ENCODE measurements at places on chromosomes 11 and 22.

GRCh38 chr11:35488117-35488516 lies 37.3 kb downstream of the PAMR1 start:
- DNase-seq, result no peak

GRCh38 chr11:110470716-110471115 lies 41.0 kb downstream of the FDX1 start:
- no peak for DNase-seq

DNA sequence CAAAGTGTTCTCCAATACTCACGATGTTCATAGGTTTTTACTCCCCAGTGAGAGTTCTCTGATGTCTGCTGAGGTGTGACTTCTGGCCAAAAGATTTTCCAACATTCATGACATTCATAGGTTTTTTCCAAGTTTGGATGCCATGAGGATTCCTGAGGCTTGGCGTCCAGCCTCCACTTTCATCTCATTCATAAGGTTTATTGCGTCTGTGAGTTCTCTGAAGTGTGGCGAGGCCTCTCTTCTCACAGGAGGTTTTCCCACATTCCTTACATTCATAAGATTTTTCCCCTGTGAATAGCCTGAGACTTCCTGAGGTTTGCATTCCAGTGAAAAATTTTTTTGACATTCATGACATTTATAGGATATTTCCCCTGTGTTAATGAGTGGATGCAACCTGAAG lies 1014.1 kb downstream of the LRRC4C start:
- DNase-seq, result no peak

- no peak for DNase-seq
These were observed 78.7 kb downstream of the ENTHD1 start for GRCh38 chr22:39814899-39815298.

Measured in C1 segment of cervical spinal cord (tissue), 14 donors.